HCT116 (cell line): ENCODE measurements at places on chromosomes 3 and 15.

DNA sequence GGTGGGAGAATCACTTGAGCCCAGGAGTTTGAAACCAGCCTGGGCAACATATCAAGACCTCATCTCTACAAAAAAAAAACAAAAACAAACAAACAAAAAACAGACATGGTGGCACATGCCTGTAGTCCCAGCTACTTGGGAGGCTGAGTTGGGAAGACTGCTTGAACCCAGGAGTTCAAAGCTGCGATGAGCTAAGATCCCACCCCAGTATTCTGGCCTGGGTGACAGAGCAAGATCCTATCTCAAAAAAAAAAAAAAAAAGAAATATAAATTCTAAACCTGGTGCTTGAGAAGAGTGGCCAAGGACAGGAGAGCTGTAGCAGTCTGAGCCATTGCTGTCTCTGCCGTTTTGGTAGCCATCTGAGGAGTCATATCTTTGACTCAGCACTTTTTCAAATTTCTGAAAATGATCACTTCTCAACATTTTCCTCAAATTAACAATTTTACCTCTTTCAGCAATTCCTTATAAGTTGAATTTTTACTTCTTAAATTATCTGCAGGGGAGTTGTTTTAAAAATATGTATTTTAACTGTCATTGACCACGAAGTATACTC, 3.6 kb upstream of the DENND4A start:
- DNase-seq: no peak

DNA sequence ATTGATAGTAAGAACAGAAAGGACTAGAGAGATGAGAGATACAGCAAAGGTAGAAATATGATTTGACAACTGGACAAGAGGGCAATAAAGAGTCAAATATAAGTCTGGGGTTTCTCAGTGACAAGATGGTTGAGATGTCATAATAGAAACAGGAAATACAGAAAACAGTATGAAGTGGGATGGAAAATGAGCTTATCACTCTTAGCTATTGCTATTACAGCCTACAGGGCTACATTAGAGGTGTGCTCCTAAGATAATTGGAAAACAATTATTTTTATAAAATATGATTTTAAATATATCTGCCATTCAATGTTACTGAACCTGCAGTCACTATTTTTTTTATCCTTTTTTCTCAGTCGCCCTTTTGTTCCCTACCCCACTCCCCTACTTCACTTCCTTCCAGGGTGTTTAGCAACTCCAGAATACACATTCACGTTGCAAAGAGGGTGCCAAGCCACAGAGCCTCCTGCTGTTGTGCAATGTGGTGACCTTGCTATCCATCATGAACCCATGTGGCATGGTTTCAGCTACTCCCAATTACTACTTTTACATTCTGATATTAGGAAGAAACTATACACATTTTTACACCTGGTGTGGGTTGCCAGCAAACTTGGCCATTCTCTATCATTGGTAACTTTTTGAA, 6.0 kb downstream of the NRG4 start:
- no peak for DNase-seq

- DNase-seq: no peak
These were observed 74.1 kb downstream of the SLCO3A1 start for GRCh38 chr15:91927585-91927984.

DNA sequence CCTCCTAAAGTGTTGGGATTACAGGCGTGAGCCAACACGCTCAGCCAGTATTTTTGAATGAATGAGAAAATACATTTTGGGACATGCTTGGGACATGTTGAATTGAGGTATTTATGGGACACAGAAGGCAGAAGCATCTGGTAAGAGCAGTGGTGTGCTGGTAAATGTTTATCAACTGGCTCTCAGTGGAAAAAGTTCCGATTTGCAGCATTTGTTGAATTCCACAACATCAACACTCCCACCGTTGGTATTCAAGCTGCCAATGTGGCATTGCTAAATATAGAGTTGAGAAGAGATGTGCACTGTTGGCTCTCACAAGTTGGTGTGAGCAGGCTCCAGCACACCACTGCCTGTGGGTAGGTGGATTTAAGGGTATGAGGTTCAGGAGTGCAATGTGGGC, 35.8 kb upstream of the LRRFIP2 start:
- no peak for DNase-seq

DNA sequence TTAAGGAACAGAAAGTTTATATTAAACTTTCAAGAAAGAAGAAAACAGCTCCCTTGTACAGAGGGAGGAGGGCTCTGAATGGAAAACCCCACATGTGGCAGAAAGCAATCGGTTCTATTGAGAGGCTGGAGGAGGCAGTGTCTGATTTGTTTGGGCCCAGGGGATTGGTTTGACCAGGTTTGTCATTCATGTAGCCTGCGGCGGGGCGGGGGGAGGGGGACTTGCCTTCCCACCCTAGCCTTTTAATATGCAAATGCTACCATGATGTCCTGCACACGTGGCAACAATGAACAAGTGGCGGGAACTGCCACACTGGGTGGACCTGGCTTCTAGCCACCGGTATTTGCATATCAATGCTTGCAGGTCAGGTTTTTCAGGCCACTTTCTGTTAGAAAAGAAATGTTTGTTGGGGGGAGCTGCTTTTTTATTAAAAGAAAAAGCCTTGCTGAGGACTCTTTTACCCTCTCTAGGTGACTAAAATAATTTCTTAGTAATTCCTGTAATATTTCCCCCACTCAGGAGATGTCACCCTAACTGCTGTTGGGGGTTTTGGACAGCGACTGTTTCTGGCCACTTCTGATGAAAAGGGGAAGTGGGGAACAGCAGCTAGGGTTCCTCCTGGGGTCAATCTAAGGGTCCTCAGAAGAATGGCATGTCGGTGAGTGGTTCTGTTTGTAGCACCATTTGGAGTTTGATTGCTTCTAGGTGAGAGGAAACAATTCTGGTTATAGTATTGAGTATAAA, 691.2 kb downstream of the TBL1XR1 start:
- DNase-seq: no peak

- DNase-seq: no peak
These were observed 182.2 kb downstream of the CFAP20DC start for GRCh38 chr3:58867621-58868020.

DNA sequence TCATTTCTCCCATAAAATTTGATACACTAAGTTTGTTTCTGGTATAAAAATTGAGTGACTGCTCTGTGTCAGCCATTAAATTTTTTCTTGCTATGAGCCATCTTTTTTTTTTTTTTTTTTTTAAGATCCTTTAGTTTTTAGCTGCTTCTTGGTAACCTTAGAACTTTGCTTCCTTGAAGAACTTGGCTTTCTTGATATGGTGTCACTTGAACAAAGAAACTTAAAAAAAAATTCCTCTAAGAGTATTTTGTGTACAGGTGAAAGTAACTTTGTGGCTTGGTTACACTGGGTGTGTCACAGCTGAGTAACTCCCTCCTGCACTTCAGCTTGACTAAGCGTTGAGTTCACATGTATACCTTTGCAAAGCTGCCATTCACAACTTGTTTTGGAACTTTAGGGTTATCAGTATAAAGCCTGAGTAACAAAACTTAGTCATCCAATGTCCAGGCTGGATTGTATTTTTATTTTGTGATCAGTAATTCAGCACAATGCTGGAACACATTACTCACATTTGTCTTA, 6.5 kb downstream of the CHD2 start:
- DNase-seq: peak; percentile 73

DNA sequence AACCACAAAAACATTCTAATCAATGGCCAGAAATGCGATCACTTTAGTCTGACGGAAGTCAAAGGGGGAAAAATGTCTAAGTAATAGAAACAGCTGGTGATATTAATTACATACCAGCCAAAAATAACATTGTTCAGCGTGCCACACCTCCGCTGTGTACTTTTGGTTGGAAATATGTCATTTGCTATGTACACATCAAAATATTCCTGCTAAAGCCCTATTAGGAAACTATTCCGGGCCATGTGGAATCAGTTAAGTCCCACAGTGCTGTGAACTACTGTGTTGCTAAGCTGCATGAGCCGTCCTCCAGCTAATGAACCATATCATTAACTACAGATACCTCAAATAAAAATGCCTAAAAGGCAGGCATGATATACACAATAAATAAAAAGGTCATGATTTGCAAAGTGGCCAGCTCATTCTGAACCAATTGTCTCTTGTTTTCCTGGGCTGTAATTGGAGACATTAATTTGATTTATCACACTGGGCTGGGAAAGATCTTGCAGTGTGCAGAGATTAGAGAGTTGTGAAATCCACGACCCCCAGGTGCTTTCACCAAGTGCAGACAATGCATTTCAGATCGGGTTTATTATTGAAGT, 200.5 kb upstream of the LRTM1 start:
- DNase-seq: no peak

GRCh38 chr3:36803091-36803791, 38.9 kb upstream of the DCLK3 start:
- no peak for DNase-seq

DNA sequence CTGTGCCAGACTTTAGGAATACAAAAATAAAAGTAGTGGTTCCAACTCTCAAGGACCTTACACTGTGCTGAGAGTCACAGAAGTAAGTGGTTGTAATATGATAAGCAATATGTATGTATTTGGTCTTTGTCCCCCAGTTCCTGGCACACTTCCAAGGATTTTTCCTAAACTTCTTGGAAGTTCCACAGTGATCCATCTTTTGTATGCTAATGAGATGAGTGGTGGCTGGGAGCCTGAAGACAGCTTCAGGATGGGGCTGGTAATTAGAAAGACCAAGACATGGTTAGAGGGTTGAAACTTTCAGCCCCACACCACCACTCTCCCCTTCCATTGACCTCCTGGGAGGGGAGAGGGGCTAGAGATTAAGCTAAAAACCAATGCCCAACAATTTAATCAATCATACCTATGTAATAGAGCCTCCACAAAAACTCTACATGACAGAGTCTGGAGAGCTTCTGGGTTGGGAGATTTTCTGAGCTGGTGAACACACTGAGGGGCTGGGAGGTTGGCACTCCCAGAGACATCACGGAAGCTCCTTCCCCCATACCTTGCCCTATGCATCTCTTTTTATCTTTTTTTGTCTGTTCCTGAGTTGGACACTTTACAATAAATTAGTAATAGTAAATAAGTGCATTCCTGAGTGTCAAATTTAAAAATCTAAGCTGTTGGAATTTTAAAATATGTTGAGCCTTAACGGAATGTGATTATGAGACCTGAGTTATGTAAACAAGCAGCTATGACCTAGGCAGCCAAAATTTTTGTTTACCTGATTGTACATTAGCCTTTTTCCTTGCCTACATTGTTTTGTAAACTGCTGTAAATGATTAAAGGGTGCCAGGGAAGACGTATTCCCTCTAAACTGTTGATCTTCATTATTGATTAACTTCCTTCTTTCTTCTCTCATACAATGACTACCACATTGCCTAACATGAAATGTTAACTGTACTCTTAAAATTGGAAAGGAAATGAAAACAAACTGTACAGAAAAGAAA, 24.3 kb downstream of the CD200R1L start:
- DNase-seq: no peak

DNA sequence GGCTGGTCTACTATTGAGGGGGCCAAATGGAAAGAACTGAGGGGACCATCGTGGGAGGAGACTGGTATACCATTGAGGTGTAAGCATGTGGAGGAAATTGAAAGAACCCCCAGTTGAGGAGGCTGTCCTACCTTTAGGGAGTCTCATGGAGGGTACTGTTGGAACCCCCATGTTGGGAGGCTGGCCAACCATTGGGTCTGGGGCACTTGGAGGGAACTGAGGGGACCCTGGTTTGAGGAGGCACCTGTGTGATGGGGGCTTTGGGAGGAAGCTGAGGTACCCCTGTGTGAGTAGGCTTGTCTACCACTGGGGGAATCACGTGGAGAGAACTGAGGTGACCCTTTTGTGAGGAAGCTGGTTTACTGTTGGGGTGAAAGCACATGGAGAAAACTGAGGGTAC, 157.5 kb downstream of the FBLN2 start:
- DNase-seq: no peak

DNA sequence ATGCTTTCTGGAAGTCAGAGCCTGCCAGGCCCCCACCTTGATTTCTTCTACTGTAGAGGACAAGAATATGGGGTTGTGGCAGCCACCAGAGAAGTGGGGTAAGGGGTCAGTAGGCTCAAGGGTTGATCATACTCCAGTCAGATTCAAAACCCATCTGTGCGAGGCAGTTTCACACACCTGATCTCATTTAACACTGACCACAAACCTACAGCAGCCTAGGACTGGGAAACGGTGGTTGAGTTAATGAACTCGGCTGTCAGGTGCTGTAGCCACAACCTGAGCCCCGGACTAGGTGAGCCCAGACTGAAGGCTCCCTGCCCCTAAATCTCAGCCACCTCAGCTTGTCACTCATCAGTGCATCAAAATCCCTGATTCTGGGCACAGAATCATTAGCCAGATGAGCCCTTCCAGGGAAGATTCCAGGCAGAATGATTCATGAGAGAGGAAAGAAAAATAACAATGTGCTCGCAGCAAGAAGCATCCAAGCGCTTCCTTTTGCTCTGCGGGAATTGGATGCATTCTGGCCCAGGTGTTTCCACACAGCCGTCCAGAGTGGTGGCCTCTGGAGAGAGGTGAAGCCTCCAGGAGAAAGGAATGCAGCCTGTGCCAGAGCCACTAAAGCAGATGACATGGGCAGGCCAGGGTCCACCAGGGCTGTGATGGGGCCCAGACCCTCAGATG, 102.1 kb downstream of the SRGAP3 start:
- DNase-seq: no peak

- DNase-seq: no peak
These were observed 33.9 kb upstream of the BHLHE40 start for GRCh38 chr3:4945324-4945723.

GRCh38 chr15:88898736-88899135, 3.4 kb upstream of the HAPLN3 start:
- no peak for DNase-seq

DNA sequence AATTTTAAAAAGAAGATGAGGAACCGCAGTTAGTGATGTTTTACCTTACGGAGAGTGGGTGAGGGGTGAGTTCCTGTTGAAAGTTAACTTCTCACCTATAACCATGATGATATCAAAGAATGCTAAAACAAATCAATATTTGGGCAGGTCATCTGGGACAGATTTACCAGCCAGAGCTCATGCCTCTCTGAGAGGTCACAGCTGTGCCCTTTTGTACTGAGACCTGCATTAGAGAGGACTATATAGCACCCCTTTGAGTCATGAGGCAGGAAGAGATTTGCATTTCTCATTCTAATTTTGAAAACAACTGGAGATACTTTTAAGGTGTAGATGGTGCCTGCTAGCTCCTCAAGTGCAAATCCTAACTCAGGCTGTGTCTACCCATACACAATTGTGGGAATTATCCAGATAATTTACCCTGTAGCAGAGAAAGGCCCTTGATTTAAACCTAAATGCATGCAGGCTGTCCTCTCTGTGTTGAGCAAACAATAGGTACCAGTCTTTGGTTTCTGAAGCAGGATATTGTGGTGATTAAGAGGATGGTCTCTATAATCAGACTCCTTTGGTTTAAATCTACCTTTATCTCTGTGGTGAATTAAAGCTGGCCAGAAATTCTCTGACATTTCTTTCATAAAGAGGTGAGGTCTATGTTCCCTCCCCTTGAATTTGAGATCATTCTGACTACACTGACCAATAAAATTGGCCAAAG, 5.8 kb upstream of the TM4SF4 start:
- DNase-seq: no peak
